ENCODE measurements at places on chromosomes 5 and 9.

GRCh38 chr9:113247640-113248039, 26.3 kb downstream of the SLC31A1 start:
- no peak for DNase-seq

- DNase-seq: no peak
Observed at GRCh38 chr9:75463871-75464270, 375.6 kb downstream of the OSTF1 start.

GRCh38 chr9:69346596-69347390, 21.8 kb downstream of the ENTREP1 start:
- no peak for DNase-seq

DNA sequence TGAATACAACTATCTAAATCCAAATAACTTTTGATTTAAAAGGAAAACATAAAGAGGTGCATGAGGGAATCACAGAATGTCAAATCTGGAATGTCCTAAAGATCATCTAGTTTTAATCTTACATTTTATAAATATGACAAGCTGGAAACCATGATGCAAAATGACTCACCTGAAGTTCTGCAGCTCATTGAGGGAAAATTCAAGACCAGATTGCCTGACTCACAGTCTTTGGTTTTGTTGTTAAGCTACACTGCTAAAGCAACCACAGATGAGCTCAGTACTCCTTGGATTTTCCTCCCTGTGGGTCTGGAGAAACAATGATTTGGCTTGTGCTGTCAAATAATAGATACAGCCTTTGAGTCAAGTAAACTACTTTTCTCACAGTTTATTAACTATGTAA, 19.1 kb upstream of the EDIL3 start:
- no peak for DNase-seq

- no peak for DNase-seq
Observed at GRCh38 chr9:36836486-36836885, 197.6 kb downstream of the PAX5 start.

- no peak for DNase-seq
Observed at GRCh38 chr5:84862132-84862531, 477.5 kb upstream of the EDIL3 start.

DNA sequence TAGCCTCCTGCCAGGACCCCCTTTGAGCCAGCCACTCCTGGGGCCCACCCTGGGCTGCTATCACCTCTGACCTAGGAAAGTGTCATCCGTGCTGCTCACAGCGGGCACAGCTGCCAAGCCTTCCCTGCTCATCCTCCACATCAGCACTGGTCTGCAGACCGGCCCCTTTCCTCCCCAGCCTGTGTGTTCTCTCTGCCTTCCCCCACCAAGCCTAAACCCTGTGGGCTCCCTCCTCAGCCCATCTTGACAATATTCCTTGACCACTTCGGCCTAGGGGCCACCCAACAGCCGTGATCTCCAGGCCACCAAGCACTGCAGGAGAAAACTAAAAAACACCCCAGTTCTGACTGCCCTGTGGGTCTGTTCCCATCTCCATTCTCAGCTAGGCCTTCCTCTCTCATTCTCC, 135.1 kb downstream of the DAB2IP start:
- DNase-seq: no peak

DNA sequence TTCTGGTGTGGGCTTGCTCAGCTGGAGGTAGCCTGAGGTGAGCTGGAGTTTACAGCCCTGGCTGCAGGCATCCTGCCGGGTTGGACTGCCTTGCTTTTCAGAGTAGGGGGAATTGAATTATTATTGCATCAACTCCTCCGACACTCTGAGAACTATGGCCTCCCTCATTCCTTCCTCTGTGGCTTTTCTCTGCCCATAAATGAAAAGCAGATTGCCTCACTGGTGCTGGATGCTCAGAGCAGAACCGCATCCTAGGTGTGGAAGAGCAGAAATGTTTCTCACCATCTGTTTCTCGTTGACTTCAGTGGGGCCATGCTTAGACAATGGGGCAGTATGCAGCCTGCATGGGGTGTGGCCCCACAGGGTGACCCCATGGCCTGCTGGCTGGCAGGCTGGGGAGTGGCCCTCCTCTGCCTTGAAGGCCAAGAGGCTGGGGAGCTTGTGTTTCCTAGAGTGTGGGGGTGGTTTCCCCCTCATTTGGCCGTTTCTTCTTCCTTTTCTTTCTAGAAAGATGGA, 27.3 kb upstream of the TGFBI start:
- DNase-seq: no peak

GRCh38 chr9:104970271-104970987, 42.5 kb upstream of the ABCA1 start:
- DNase-seq: no peak

DNA sequence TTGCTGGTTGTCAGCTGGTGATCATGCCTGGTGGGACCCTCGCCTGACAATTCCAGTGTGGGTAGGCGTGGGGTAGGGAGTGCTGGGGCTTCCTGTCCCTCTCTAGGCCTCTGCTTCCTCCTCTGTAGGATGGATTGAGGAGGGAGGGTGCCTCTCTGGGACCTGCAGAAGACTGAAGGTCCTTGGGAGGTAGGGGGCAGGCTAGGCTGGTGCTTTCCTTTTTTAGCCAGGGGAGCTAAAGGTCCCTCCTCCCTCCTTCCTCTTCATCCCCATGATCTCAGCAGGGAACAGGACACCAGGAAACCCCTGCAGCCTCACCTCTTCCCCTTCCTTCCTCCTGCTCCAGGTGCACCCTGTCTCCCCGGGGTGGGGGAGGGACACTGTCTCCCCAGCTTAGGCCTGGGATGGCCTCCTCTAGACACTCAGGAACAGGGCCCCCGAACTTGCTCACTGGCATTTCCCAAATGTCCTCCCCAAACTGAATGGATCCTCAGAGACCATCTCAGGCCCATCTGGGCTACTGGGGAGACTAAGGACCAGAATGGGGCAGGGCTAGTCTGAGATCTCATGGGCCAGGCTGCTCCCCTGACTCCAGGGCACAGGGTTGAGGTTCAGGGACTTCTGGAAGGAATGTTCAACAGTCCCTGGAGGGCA, 8.4 kb downstream of the SH2D3C start:
- no peak for DNase-seq

DNA sequence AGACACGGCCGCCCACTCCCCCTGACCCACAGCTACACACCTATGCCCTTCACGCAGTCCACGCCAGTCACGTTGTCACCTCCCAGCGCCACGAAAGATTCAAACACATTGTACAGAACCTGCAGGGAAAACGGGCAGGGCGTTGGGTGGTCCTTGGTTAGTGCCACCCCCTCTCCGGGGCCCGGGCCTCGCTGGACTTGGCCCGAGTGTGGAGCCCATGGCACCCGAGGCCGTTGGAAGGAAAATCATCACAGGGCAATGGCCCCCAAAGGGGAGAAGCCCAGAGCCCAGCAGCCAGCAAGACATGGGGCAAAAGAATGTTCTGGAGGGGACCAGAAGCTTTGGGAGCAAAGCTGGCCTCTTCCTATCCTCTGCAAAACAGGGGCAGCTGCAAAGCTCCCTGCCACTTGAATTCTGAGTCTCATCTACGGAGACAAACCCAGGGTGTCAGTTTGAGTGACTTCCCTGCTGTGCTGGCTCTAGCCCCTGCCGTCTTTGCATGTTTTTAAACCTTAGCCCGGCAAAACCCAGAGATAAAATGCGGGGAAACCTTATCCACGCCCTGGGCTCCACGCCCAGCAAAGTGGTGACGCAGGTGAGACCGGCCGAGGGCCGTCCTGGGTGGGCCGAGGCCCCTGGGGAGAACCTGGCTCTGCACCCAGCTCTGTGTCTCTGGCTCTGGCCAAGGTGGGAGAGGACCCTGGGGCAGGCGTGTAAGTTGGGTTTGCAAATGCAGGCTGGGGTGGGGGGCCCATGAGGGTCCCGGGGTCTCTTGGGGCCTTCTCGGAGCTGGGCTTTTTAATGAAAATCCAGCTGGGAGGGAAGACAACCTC, 38.9 kb downstream of the SLC9A3 start:
- no peak for DNase-seq

DNA sequence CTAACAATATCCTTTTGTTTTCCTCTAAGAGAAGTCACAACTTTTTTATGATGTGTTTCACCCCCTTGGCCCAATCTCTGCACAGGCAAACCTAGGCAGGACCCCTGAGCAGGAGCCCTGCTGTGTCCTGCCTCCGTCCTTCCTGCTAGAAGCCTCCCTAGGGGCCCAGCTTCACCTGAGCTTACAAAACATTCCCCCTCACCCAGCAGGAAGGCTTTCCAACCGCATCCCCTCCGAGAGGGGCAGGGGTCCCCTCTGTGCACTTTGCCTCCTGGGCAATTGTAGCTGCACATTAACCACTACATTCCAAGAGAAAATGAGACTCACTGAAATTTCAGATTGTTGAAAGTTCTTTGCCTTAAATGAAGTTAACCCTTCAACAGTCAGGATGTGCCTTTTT, 176.2 kb downstream of the IRX2 start:
- DNase-seq: no peak

GRCh38 chr5:149438711-149439132, 59.6 kb upstream of the IL17B start:
- DNase-seq: no peak

DNA sequence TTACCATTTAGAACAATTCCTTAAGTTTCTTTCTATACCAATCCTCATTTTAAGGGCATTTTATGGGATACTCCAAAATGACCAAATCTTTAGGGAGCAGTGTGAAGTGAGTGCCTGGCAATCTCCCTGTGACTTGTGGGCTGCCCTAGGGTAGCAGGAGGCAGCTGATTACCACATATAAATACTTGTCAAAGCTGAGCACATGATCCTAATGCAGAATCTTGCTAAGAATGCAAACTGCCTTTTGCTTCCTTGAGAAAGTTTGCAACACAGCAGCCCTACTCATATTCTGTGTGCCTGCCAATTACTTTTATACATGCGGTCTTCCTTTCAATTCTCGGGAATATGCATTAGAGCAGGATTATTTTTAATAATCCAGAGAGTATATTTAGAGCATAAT, 18.2 kb upstream of the NREP start:
- no peak for DNase-seq

- no peak for DNase-seq
Observed at GRCh38 chr5:150461231-150461630, 11.7 kb upstream of the RPS14 start.

DNA sequence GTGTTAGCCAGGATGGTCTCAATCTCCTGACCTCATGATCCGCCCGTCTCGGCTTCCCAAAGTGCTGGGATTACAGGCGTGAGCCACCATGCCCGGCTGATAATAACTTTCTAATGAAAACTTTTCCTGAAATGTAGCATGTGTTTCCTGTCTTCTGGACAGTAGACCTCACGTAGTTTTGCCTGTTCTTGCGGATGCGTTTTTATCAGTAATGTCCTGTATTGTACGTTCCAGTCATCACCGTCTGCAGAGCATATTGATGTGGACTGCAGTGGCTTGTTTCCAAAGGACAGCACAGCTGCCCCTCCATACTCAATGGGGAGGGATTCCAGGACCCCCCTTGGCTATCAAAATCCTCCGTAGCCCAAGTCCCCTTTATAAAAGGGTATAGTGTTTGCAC, 12.8 kb downstream of the EXOC3 start:
- DNase-seq: no peak

DNA sequence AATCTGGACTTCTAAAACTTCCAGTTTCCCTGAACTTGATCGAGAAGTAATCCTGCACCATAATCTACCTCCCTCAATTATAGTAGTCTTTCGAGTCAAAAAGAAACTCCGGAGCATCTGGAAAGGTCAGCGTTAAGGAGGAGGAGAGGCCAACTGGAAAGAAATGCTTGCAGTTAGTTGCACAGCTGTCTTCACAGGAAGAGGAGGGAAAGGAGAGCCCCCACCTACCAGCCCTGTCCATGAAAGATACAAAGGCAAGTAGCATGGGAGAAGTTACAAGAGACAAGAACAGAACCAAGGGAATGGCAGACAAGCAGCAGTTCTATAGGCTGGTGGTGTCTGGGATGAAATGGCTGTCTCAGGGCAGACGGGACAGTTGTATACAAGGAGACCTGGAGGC, 170.6 kb downstream of the RAB3C start:
- no peak for DNase-seq

DNA sequence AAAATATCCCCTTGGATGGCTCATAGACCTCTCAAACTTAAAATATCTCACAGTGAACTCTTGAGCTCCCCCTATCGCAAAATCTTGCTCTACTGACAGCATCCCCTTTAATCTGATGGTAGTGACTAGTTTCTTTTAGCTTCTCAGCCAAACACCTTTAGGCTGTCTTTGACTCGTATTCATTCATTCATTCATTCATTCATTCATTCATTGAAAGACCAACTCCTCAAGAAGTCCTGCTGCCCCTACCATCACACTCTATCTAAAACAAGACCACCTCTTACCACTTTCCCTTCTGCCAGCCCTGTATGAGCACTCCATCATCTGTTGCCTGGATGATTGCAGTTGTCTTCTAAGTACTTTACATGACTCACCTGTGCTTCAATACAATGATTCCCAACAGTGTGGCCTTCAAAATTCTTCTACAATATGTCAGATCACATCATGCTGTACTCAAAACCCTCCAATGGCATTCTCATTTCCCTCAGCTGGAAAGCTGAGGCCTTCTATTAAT, 46.8 kb downstream of the ITGA2 start:
- DNase-seq: no peak

DNA sequence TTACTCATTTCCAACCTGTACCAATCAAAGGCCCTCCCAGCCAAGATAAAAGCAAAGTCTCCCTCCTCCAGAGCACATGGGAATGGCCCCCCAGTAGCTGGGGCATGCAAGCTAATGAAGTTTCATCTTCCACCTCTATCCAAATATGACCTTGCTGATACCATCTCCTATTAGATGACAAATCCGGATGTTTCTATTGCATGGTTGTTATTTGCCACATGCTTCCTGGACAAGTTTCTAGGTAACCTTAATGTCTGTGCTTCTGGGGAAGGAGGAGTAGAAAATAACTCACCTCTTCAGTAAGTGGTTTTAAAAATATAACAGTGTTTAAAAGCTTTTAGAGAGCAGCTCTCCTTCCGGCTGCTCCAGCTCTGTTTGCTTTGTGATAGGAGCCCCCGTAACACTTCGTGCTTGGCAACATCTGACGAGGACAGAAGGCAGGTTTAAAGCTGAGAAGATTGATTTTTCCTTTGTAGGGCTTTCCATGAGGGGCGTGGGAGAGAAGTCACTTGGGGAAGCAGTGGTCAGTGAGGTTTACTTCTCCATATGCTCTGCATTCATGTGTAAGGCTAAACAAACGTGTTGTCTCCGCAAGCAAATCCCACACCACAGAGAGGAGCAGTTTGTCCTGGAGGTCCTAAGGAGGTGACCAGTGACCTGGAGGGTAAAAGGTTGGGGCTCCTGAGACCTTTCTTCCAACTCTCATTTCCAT, 40.3 kb upstream of the GLRX start:
- no peak for DNase-seq

DNA sequence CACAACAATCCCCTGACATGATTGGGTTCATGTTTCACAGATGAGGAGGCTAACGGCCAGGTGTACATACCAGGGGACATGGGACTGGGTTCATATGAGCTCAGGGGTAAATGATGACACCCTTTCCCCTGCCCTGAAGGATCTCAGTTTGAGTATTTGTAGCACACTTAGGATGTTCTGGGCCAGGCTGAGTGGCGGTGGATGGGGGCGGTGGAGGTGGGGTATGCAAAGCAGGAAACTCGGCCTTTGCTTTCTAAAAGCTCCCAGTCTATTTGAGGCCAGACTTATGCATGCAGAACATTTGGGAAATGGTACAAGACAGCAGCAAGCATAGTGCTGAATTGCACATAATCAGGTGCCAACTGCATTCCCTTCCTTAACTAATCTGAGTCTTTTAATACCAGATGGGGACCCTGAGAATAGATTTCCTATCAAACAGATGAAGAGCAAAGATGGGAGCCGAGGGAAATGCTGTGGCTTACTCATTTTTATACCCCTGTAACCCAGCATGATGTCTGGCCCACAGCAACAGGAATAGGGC, 4.9 kb upstream of the KCNIP1 start:
- no peak for DNase-seq
